Pulmonary artery endothelial cell (primary cell): ENCODE measurements at places on chromosomes 1 and 21. TPM values are rescaled to one million over a fixed set of nuclear protein-coding genes. Genes with fewer than 3 reads are reported as not detected.

AIRE gene
- total RNA-seq: under 0.01 TPM in 1 of 2 replicates, not detected in the other

CD101 gene
- total RNA-seq: 0.11 and 0.13 TPM in 2 replicates

OR2L13 gene
- not detected in 2 replicates for total RNA-seq

PPIH gene
- 33.7 and 39.2 TPM in 2 replicates for total RNA-seq

ARHGEF11 gene
- total RNA-seq: 25.4 and 26.2 TPM in 2 replicates

FCRLB gene
- 0.33 and 0.60 TPM in 2 replicates for total RNA-seq

KRTAP11-1 gene
- total RNA-seq: not detected in 2 replicates

AMY1B gene
- total RNA-seq: not detected in 2 replicates

BACE2 gene
- total RNA-seq: 129 and 132 TPM in 2 replicates
